ENCODE measurements at places on chromosomes 2 and 18. TPM values are rescaled to one million over a fixed set of nuclear protein-coding genes. Genes with fewer than 3 reads are reported as not detected.

Gene DCDC2C
- total RNA-seq: not detected

Gene L3MBTL4
- 8.0 TPM for total RNA-seq

Gene SCN2A
- 0.86 TPM for total RNA-seq

- DNase-seq: no peak
- no peak overlapping the region for H3K4me3 ChIP-seq
- H3K4me1 ChIP-seq: no peaks in the 10 kb centered on the region
- H3K36me3 ChIP-seq: no peaks in the 10 kb centered on the region
- no peak overlapping the region for H3K27ac ChIP-seq
These were observed 631.8 kb upstream of the ID2 start for GRCh38 chr2:8049851-8050571.

GRCh38 chr2:43438342-43438741, 157.5 kb downstream of the THADA start:
- H3K4me1 ChIP-seq: peaks cover 30% of the 10 kb centered on the region
- no peak overlapping the region for H3K27ac ChIP-seq
- H3K27me3 ChIP-seq: no peaks in the 10 kb centered on the region
- H3K4me3 ChIP-seq: no peak overlapping the region
- peaks cover 3% of the 10 kb centered on the region for H3K36me3 ChIP-seq

DNA sequence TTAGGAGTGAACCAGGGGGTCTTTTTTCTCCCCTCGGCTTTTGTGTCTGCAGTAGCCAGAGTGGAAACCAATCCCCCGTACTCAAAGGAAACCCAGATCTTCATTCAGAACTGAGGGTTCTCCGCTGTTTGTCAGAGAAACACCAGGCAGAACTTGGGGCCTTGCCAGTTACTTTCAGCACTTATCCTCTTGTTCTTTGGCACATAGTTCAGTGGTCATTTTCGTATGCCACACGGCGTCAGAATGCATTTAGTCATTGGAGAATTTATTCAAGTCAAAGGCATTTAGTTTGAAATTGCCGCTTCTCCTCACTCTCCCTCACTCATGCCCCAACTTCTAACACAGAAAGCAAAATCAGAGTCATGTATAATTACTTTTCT, 102.9 kb downstream of the CABLES1 start:
- no peaks in the 10 kb centered on the region for H3K4me1 ChIP-seq
- no peaks in the 10 kb centered on the region for H3K27me3 ChIP-seq
- H3K27ac ChIP-seq: no peak overlapping the region
- H3K36me3 ChIP-seq: peaks cover 1% of the 10 kb centered on the region

All from progenitor cell of endocrine pancreas (in vitro differentiated cells).